ENCODE measurements at places on chromosomes 12 and 14. TPM values are rescaled to one million over a fixed set of nuclear protein-coding genes. Genes with fewer than 3 reads are reported as not detected.

GRCh38 chr12:54360717-54361456 is 3.4 kb downstream of the GPR84 start:
- peak; percentile 86 for DNase-seq

- no peak for DNase-seq
Measured at GRCh38 chr12:7441216-7441615, 2.7 kb downstream of the CD163L1 start.

GRCh38 chr12:71896205-71896882 is 42.3 kb upstream of the TPH2 start:
- DNase-seq, result no peak

The CMA1 gene
- not detected for total RNA-seq
